ENCODE measurements at places on chromosomes 16 and 17. TPM values are rescaled to one million over a fixed set of nuclear protein-coding genes. Genes with fewer than 3 reads are reported as not detected.

DNA sequence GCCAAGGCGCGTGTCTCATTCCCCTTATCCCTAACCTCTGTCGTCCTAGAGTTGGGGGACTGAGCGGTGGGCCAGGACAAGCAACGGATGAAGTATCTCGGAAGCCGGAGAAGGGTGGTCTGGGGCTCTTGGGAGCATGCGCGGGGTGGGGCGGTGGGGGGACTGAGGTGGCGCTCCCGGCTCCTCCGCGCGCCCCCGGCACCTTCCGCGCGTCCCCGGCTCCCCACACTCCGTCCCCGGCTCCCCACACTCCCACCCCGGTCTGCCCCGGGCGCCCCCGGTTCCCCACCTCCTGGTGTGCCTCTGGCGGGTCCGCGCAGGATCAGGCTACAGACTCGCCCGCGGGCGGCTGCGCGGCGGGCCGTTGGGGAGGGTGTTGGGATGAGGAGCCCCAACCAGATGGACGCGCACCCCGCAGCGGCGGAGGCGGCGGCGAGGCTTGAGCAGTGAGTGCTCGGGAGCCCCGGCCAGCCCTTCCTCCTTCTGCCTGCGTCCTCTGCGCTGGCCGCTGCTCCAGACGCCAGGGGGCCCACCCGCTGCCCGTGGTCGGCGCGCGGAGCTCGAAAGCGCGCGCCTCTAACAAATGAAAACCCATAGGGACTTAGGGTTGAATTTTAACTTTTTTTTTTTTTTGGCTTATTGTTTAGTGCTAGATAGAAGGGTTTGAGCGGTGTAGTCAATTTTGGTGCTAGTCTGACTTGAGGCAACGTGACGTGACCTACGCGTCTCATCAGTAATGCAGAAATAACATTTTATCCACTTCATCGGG is 5.6 kb upstream of the CRYM start:
- peak; percentile 84 for DNase-seq

GRCh38 chr16:65570261-65570660 is 448.4 kb upstream of the CDH11 start:
- no peak for DNase-seq

DNA sequence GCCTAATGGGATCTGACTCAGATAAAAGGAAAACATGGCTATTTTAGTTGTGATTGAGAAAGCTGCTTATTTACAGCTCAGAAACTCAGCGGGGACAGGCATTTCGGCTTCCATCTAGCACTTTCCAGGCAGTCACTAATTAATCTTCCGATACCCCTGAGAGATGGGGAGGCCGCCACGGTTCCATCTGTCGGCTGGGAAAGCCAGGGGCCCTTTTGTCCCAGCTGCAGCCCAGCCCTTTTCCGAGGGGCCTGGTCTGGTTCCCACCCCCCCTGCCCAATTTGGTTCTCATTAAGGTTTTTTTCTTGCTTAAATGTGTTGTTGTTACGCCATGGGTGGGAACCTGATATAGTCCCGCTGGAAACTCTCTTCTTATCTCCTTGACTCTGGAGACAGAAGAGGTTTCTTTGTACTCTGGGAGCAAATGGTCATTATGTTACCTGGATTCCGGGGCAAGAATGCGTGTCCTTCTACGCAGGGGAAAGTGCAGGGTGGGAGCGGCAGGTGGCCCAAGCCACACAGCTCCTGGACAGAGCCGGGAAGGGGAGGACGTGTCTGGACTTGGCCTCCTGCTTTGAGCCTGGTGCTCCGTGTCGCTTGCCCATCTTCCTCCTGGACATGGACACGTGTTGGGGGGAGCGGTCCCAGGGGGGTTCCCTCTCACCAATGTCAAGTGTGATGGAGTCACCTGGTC is 50.9 kb upstream of the GSE1 start:
- DNase-seq: no peak

- DNase-seq: no peak
These were observed 267.8 kb upstream of the ASIC2 start for GRCh38 chr17:33560871-33561270.

- no peak for DNase-seq
These were observed 282.1 kb downstream of the C16orf95 start for GRCh38 chr16:87035053-87035452.

DNA sequence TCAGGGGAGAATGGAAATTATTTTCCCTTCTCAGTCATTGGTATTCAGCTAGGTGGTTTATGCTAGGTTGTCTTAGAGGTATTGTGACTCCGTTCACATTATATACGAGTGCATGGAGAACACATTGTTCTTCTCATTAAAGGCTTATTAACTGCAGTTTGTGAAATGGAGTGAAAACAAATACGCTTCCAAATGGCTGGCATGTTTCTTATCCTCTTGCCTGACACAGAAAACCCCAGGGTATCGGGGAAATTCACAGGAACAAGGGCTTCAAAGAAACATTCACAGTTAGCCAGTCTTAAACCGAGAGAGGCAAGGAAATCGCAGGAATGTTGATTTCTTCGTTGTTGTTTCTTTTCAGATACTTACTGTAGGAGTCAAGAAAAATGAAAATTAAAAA is 1047.9 kb upstream of the RBFOX1 start:
- DNase-seq: no peak

DNA sequence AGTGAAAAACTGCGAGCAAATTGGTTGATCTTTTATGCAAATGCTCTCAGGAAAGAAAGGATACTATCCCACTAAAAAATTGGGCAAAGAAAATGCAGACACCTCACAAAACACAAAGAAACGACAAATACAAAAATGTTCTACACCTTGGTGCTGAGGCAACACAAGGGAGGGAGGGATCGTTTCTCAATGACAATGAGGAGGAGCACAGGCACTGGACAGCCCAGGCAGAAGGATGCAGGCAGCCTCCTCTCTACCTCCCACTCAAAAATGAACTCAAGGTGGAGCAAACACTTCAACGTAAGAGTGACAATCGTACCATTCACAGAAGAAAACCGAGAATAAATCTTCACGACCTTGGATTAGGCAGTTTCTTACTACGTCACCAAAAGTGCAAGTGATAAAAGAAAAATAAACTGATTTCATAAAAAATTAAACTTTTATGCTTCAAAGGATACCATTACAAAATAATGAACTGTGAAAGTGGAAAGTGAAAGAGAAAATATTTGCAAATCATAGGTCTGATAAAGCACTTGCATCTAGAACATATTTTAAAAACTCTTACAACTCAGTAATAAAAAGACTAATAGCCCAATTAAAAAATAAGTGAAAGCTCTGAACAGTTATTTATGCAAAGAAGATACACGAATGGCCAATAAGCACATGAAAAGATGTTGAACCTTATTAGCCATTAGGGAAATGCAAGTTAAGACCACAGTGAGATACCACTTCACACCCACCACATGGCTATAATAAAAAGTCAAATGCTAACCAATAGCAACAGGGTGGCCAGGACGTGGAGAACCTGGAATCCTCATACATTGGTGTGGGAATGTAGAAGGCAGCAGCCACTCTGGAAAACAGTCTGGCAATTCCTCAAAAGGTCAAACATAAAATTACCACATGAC is 80.8 kb upstream of the TRAP1 start:
- DNase-seq: no peak

- no peak for DNase-seq
These were observed 197.3 kb upstream of the SDK2 start for GRCh38 chr17:73841431-73842060.

DNA sequence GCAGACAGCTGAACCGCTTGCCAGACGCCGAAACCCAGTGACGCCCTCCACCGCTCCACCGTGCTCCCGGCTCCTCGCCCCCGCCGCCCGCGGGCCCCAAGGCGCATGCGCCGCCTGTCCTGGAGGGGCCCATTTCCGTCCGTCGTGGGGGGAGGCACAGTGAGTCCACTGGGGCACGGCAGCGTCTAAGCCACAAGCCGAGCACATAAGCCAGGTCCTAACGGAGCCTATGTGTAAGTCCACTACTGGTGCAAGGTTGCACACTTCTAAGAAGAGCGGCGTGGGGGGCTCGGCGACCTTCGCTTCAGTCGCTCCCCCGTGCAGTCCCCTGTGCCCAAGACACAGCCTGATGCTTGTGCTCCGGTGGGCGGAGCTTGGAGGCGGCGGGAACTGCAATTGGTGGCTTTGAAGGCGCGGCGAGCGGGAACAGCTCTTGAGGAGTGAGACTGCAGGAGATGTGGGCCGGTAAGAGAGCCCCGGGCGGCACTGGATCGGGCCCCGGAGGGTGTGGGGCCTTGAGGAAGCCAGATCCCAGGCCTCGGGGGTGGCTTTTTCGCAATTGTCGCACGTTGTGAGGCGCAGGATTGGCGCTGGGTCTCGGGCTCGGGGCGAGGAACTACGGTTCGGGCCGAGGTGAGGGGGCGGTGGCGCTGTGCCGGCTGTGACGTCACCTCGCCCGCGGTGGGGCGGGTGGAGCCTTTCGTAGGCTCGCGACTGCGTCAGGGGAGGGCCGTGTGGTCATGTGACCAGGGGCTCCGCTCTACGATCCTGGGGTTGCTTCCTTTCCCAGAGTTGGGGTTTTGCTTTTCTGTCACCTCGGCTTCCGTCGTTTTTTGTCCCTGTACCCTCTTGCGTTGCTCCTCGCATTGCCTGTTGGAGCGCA is at the start of the genes CENPN and CMC2:
TSS of gene CENPN (plus strand) at position 402 of the 883 bp plus-strand sequence. CDS start 4,726 bp downstream, outside the sequence.
TSS of gene CMC2 (minus strand) at position 73 of the 883 bp plus-strand sequence. CDS start 9,491 bp downstream, outside the sequence.
- peak; percentile 98 for DNase-seq

DNA sequence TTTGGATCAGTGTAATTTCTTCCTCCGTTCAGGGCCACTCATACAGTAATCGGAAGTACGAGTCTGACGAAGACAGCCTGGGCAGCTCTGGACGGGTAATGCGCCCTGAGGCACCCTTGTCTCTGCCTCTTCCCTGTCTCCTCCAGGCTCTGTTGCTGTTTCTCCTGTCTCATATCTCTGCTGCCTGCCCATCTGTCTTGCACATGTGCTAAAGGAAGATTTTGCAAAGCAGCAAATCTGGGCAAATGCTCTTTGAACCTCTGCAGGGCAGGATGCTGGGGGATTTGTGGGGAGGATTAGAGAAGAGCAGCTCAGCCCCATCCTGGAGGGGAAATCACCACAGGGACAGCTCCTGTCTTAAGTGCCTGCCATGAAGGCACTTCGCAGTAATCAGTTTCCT is 32.4 kb upstream of the POLR3E start:
- no peak for DNase-seq

GRCh38 chr16:47358816-47359215 is 102.0 kb downstream of the ITFG1 start:
- no peak for DNase-seq

DNA sequence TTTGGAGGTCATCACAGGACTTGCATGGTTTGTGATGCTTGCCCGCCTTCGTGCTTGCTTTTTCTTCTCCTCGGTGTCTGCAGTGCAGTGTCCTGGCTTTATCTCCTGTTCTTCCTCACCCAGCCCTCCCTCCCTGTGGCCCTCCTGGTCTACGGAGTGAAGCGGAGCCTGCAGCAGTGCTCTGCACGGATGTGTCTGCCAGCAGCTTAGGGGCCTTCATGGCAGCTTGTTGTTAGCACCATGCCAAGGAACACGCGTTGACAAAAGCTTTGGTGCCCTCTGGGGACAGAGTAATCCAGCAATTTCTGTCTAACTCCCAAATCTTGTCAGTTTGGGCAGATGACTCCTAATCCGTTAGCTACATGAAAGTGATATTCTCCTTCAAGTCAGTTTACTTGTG is 9.9 kb downstream of the DHODH start:
- no peak for DNase-seq

SLC13A2 gene
- not detected for total RNA-seq

HID1 gene
- total RNA-seq: 23.0 TPM

CDH11 gene
- 227 TPM for total RNA-seq

CCDC200 gene
- not detected for total RNA-seq

KRT32 gene
- not detected for total RNA-seq

FBXL16 gene
- 5.4 TPM for total RNA-seq

Measured in cerebellum (tissue), 4 donors.